Activated naive CD4-positive, alpha-beta T cell treated with anti-CD3 and anti-CD28 coated beads for 36 hours (primary cell): ENCODE measurements at places on chromosomes 3 and 15. TPM values are rescaled to one million over a fixed set of nuclear protein-coding genes. Genes with fewer than 3 reads are reported as not detected.
A peak's percentile ranks its signal among the peaks of the same experiment; 100 is the strongest.

- H3K27ac ChIP-seq: no peak overlapping the region
- H3K4me3 ChIP-seq: no peak overlapping the region
- no peaks in the 10 kb centered on the region for H3K27me3 ChIP-seq
- no peak for DNase-seq
- no peaks in the 10 kb centered on the region for H3K4me1 ChIP-seq
- H3K36me3 ChIP-seq: peaks cover 1% of the 10 kb centered on the region
Observed at GRCh38 chr3:120113128-120114116, 19.2 kb upstream of the GSK3B start.

DNA sequence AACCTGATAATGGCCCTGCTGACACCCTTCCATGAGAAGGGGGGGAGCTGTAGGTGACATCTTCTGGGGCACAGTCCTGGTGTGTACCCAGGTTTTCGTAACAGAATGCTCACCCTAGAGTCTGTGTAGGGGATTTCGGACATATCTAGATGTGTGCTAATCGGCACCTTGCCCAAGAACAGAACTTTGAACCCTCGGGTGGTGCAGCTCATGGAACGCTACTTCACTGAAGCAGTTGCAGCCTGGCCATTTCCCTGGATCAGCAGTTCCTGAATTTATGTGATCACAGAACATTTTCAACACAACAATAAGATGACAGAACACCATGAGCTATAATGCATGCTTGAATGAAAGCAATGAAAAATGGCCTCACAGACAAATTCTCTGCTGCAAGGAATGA, 57.5 kb upstream of the MUC13 start:
- peaks cover 14% of the 10 kb centered on the region for H3K36me3 ChIP-seq
- H3K27me3 ChIP-seq: no peaks in the 10 kb centered on the region
- H3K4me3 ChIP-seq: no peak overlapping the region
- DNase-seq: no peak
- H3K27ac ChIP-seq: no peak overlapping the region

- no peaks in the 10 kb centered on the region for H3K27me3 ChIP-seq
- no peaks in the 10 kb centered on the region for H3K36me3 ChIP-seq
- H3K4me3 ChIP-seq: no peak overlapping the region
- DNase-seq: no peak
- H3K4me1 ChIP-seq: peaks cover 23% of the 10 kb centered on the region
Observed at GRCh38 chr3:57226176-57226575, 1.4 kb upstream of the APPL1 start.

DNA sequence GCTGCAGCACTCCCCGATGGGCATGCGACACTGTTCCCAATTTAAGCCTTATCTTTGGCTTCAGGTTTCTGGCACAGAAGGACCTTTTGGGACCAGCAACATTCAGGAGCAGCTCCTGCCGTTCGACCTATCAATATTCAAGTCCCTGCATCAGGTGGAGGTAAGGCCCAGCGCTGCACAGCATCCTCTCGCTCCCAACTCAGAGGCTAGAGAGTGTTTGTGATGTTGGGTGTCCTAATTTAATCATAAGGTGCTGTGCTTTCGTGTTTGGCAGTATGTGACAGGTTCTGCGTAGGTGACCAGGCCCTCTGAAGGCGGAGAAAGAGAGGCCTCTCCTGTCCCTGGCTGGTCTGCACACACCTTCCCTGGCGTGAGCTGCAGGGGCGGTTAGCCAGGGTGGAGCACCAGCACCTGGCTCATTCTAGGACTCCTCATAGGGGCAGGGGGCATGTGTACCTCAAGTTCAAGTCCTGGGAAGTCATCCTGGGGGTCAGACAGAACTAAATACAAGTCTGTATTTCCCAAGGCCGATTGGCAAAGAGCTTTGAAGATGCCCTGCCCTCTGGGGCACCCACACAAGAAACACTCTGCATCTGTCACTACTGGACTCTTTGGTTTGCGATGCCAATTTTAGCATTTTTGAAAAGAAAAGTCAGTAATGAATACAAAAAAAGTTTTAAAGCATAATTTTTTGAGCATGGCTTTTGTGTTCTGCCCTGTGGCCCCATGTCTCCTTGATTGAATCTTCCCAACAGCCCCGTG, 17.0 kb downstream of the NISCH start:
- H3K27me3 ChIP-seq: no peaks in the 10 kb centered on the region
- H3K4me1 ChIP-seq: no peaks in the 10 kb centered on the region
- no peak for DNase-seq
- no peak overlapping the region for H3K4me3 ChIP-seq
- H3K36me3 ChIP-seq: peaks cover 15% of the 10 kb centered on the region

GRCh38 chr3:70771426-70772147, 459.1 kb upstream of the MDFIC2 start:
- H3K4me1 ChIP-seq: peaks cover 14% of the 10 kb centered on the region
- no peak overlapping the region for H3K4me3 ChIP-seq
- H3K27me3 ChIP-seq: peaks cover 25% of the 10 kb centered on the region
- no peak for DNase-seq

DNA sequence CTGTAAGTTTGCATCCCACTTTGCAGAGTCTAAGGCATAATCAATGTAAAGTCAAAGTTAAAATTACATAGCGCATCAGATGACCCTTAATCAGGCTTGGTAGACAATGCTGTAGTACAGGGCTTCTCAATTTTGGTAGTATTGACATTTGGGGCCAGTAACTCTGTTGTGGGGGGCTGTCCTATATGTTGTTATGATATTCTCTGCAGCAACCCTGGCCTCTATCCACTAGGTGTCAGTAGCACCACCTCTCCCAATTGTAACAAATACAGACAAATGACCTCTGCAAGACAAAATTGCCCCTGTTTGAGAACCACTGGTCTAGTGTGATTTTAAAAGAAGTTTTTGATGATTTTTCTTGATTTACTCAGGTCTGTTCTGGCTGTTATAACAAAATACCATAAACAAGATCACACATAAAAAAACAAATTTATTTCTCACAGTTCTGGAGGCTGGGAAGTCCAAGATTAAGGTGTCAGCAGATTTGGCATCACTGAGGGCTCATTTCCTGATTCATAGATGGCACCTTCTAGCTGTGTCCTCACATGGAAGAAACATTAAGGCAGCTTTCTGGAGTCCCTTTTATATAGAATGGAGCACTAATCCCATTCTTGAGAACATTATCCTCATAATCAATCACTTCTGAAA, 37.6 kb upstream of the SLC9A9 start:
- no peaks in the 10 kb centered on the region for H3K27me3 ChIP-seq
- peak; percentile 45 for DNase-seq
- no peak overlapping the region for H3K27ac ChIP-seq
- H3K36me3 ChIP-seq: no peaks in the 10 kb centered on the region
- no peak overlapping the region for H3K4me3 ChIP-seq

GRCh38 chr3:130393594-130393993, 48.1 kb downstream of the COL6A5 start:
- H3K27ac ChIP-seq: no peak overlapping the region
- no peak overlapping the region for H3K4me3 ChIP-seq
- H3K4me1 ChIP-seq: no peaks in the 10 kb centered on the region
- no peaks in the 10 kb centered on the region for H3K36me3 ChIP-seq
- DNase-seq: no peak

The AP4E1 gene
- 9.4 TPM for total RNA-seq

The LRRIQ4 gene
- total RNA-seq: 0.12 TPM

The ZNF385D gene
- total RNA-seq: not detected

The ECE2 gene
- total RNA-seq: not detected

The PCSK6 gene
- 0.64 TPM for total RNA-seq
